Stimulated activated CD8-positive, alpha-beta memory T cell treated with anti-CD3 and anti-CD28 coated beads, Interleukin-15, amount 100 ng/mL, for 4 hours (primary cell): ENCODE measurements at places on chromosomes 6 and 20.

- DNase-seq: no peak
Observed at GRCh38 chr6:80029470-80029869, 25.0 kb downstream of the TTK start.

DNA sequence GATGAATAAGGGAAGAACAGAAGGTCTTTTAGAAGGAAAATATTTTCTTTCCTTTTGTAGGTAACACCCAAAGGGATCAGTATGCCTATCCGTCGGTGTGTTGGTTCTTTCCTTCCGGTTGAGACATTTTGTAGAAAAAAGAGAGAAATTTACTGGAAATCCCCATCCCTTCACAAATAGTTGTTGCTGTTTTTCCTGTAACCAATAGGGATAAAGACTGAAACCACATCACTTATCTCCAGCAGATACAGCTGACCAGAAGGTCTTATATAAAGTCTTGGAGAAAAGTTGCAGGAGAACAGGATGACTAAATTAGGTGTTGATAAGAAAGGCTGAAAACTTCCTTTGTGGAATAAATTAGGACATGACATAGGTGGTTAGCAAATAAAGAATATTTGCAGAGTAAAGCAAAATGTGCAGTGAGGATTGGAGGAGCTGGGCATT is 14.8 kb upstream of the HLA-DRB1 start:
- no peak for DNase-seq

- no peak for DNase-seq
Observed at GRCh38 chr20:60003776-60004175, 45.6 kb downstream of the CDH26 start.

DNA sequence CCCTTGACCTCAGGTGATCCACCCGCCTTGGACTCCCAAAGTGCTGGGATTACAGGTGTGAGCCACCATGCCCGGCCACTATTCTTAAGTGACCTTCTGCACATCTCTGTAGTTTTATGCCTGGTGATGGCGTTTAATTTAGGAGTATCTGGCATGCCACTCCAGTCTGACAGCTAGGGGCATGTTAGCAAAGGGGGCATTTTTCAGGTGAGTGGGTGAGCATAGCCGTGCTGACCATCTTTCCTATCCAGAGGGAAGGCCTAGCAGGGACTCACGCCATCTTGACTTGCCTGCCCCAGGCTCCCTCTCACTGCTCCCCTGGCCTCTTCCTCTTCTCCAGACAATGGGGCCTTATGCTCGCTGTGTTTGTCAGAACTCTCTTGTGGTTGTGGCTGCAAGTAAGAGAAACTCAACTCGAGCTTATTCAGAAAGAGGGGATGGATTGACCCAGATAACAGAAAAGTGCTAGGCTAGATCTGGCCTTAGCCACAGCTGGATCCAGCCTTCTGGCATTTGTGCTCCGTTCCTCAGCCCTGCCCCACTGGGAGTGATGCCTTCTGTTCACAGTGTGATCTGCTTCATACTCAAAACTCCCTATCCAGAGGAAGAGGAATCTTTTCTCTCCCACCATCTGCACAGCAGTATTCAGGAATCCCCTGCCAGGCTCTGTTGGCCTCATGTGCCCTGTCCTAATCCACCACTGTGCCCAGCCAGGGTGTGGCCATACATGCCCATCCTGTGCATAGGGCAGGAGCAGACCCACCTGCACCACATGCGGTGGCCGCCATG is 174.5 kb upstream of the AKAP12 start:
- no peak for DNase-seq

GRCh38 chr6:4091941-4092340 is 13.0 kb upstream of the FAM217A start:
- no peak for DNase-seq

- DNase-seq: no peak
Observed at GRCh38 chr6:5007531-5007930, 3.7 kb upstream of the RPP40 start.

GRCh38 chr6:12849809-12850198 is 133.2 kb downstream of the PHACTR1 start:
- no peak for DNase-seq

- no peak for DNase-seq
Observed at GRCh38 chr6:56766806-56767178, 124.1 kb upstream of the DST start.
